ENCODE measurements at places on chromosomes 7 and 10. TPM values are rescaled to one million over a fixed set of nuclear protein-coding genes. Genes with fewer than 3 reads are reported as not detected.

- no peak for DNase-seq
These were observed 44.2 kb upstream of the FRMD4A start for GRCh38 chr10:14374745-14375445.

The CUBN gene
- total RNA-seq: 0.27 TPM

GRCh38 chr10:45586028-45586824 is 86.3 kb downstream of the ZFAND4 start:
- DNase-seq: no peak

The CREB5 gene
- 0.38 TPM for total RNA-seq

The EEF1AKMT2 gene
- total RNA-seq: 24.1 TPM

DNA sequence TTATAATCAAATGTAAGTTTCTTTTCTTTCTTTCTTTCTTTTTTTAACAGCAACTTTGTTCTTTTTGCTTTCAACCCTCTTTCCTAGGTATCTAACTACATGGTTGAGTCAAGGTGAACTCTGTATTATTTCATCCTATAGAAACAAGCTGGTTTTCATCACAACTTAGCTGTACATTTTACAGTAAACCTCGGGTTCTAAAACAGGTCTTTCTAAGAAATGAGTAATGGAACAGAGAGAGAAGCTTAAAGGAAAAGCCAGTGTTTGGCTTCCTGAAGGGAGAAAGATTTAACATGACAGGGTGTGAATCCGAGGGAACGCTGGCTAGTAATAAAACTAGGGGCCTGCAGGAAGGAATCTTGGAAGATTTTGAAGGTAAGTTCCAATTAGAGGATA is 143.4 kb upstream of the ITGB1 start:
- no peak for DNase-seq

The TAS2R41 gene
- total RNA-seq: not detected

- no peak for DNase-seq
These were observed 410.0 kb upstream of the RNF32 start for GRCh38 chr7:156230576-156230975.

DNA sequence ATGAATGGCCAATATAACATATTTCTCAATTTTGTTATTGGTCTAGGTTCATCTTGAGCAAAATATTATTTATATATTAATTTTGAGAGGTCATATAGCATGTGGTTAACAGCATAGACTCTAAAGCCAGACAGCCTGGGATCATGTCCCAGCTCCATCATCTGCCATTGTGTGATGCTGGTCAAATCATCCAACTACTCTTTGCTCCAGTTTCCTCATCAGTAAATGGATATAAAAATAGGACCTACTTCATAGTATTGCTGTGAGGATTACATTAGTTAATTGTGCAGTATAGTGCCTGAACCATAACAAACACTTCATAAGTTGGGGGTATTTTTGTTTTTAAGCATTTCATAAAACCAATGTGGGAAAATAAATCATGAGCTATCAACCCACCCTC is 199.0 kb downstream of the KIAA1217 start:
- DNase-seq: no peak

- no peak for DNase-seq
These were observed 4.0 kb downstream of the VSIR start for GRCh38 chr10:71769279-71769823.

The SLF2 gene
- total RNA-seq: 48.1 TPM

The PNLIP gene
- total RNA-seq: not detected
